ENCODE measurements at places on chromosomes 6 and 20.

DNA sequence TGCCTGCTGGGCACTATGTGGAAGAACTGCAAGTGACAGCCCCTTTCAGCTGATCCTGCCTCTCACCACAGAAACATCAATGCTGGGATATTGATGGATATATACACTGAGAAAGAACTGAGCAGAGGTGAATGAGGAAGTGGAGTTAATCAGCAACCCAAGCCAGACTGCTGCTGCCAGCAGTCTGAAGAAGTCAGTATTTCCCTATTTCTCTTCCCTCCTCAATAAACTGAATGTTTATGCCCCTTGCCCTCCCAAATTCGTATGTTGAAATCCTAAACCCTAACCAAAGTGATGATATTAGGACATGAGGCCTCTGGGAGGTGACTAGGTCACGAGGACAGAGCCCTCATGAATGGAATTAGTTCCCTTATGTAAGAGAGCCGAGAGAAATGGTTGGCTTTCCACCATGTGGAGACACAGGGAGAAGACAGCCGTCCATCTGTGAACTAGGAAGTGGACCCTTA, 76.3 kb downstream of the CDK19 start:
- DNase-seq = no peak

DNA sequence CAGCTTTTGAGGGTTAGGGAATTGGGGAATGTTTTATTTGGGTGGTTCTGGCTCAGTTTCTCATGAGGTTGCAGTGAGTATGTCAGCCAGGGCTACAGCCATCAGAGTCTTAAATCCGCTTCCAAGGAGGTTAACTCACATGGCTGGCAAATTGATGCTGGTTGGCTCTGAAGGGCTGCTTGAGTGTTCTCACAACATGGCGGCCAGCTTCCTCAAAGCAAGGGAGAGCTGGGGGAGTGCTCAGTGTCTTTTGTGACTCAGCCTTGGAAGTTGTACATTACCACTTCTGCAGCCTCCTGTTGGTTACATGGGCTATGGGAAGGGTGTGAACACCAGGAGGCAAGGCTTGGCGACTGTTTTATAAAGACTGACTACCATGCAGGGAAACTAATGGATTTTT, 17.8 kb upstream of the PPP1R3G start:
- DNase-seq = no peak

GRCh38 chr6:29522227-29522626, 34.5 kb upstream of the MAS1L start:
- no peak for DNase-seq

DNA sequence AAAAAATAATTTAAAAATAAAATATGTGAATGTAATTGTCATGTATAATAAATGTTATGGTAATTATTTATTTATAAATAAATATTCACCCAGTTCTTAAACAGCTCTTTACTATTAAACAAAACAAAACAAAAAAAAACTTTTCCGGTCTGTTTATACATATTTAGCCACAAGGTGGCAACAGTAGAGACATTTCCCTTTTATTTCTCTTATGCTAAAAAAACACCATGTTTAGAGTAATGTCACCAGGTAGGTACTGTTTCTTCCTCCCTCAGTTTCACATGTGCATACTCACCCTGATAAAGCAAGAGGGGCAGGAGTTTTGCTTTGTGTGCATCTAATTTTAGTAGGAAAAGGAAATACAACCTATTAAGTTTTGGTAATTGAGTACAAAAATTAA, 610.4 kb upstream of the IMPG1 start:
- no peak for DNase-seq

DNA sequence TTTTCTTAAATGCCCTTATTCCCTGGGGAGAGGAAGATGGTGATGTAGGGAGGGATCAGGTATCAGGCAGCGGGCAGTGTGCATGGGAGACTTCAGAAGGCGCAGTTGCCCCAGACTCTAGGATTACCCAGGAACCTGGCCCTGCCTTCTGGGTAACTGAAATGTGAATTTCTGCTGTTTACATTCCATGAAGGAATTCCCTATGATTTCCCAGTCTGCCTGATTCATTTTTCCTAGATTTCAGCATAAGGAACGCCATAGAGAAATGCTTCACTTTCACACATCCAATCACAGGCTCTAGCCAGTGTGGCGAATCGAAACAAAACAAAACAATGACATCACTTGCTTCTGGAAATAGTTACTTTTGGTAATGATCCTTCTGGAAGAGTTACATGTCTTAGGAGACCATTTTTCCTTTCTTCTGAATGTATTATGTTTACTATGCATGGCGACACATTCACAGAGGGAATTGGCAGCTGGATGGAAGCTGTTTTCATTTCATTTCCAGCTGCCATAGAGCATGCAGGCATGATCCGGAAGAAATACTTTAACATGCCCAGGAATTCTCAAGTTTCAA, 33.3 kb downstream of the LRP11 start:
- no peak for DNase-seq

DNA sequence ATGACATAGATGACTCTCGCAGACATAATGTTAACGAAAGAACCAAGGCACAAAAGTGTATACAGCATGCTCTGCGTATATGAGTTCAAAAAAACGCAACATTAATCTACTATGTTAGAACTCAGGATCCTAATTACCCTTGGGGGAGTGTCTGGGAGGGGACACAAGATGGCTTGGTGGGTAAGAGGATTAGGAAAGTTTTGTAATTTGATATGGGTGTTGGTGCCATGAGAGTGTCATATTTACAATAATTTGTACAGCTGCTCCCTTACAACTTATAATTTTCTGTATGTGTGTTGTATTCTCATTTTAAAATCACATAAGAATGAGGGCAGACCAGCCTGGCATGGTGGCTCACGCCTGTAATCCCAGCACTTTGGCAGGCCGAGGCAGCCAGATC, 38.6 kb downstream of the TFEB start:
- no peak for DNase-seq

- DNase-seq = no peak
Observed at GRCh38 chr6:110595112-110595511, 118.7 kb upstream of the SLC22A16 start.

DNA sequence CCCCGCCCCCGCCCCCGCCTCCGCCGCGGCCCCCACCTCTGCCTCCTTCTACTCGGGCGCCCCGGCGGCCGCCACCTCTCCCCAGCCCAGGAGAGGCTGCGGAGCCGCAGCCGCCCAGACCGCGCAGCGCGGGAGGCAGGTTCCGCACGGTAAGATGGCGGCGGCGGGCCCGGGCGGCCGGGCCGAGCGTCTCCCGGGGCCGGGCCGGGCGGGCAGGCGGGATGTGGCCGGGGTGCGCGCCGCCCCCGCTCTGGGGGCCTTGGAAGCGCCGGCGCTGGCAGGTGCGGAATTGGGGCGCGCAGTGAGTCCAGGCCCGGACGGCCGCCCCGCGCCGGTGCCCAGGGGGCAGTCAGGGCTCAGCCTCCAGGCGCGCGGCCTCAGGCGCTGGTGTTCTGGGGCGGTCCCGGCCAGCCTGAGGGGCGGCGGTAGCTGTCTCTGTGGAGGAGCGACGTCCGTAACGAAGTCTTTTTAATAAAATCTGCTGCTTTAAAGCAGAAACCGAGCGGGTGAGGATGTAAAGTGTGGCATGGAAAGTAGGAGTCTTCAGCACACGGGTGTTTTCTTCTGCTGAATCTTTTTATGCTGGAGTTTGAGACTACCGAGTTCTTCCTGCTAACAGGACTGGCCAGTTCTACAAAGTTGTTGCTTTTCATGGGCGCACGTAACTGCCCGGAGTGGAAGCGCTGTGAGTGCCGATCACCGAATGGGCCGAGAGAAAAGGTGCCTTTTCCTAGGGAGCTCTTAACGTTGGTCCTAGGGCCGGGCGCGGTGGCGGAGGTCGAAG, at the start of gene GID8:
Gene GID8, plus strand, starts transcription at position 43 of the 784 bp plus-strand sequence. CDS start 3,356 bp downstream, outside the sequence.
- DNase-seq = no peak

GRCh38 chr20:11072982-11073381, 399.2 kb upstream of the JAG1 start:
- DNase-seq = no peak

GRCh38 chr6:116397914-116398313, 27.2 kb downstream of the DSE start:
- DNase-seq = no peak

All from activated CD4-positive, alpha-beta T cell treated with anti-CD3 and anti-CD28 coated beads for 24 hours (primary cell).